Activated CD4-positive, alpha-beta T cell treated with anti-CD3 and anti-CD28 coated beads, Interleukin-2, amount 50 U/mL, for 48 hours (primary cell): ENCODE measurements at places on chromosomes 11 and 22.
A peak's percentile ranks its signal among the peaks of the same experiment; 100 is the strongest.

DNA sequence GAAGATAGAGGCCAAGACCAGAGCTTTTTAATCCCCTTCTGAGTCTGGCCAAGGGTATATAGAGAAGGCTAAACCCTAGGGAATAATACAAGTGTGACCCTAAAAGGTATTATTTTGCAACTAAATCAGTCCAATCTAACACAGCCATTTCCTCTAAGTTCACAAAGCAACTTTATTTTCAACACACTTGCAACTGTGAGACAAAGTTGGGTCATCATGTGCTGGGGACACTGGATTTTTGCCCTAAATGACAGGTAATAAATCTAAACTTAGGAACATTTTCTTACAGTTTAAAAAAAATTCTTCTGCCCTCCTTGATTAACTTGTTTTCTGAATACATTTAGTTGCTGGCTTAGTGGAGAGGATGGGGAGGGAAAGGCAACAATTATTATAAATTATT is 78.3 kb downstream of the DDIAS start:
- no peak for DNase-seq

DNA sequence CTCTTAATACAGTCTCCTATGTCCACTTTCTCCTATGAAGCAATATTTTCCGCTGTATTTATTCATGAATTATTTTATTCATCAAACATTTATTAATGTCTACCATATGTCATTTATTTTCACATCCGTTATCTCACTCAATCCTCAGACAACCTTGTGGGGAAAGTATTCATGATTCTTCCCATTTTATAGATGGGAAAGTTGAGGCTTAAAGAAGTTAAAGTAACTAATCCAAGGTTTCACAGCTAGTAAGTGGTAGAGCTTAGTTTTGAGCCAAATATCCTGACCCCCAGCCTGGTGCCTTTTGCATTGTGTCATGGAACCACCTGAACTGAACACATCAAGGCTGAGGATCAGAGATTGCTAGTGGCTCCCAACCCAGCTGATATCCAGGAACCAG is 66.6 kb downstream of the ISX start:
- DNase-seq, result no peak

GRCh38 chr11:118939953-118940598 is 14.3 kb upstream of the BCL9L start:
- DNase-seq, result peak; percentile 69

DNA sequence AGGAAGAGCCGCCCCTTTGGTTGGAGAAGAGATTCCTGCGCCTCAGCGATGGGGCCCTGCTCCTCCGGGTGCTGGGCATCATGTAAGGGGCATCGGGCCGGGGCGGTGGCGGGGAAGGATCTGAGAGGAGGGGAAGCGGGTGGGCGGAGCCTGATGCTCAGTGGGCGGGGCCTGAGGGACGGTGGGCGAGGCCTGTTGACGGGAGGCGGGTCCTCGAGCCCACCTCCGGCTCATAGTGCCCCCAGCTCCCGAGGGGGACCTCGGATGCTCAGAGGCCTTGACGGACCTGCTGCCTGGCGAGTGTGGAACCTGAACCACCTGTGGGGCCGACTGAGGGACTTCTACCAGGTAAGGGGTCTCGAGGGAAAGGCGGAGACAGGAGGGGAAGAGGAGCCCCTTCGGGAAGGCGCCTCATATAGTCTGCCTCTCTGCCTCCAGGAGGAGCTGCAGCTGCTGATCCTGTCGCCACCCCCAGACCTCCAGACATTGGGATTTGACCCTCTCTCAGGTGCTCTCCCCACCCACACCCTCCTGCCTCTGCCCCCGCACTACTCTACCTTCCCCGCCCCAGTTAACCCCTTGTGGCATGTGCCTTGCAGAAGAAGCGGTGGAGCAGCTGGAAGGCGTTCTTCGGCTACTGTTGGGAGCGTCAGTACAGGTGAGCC is 799 bp downstream of the CCDC88B start:
- peak; percentile 88 for DNase-seq

DNA sequence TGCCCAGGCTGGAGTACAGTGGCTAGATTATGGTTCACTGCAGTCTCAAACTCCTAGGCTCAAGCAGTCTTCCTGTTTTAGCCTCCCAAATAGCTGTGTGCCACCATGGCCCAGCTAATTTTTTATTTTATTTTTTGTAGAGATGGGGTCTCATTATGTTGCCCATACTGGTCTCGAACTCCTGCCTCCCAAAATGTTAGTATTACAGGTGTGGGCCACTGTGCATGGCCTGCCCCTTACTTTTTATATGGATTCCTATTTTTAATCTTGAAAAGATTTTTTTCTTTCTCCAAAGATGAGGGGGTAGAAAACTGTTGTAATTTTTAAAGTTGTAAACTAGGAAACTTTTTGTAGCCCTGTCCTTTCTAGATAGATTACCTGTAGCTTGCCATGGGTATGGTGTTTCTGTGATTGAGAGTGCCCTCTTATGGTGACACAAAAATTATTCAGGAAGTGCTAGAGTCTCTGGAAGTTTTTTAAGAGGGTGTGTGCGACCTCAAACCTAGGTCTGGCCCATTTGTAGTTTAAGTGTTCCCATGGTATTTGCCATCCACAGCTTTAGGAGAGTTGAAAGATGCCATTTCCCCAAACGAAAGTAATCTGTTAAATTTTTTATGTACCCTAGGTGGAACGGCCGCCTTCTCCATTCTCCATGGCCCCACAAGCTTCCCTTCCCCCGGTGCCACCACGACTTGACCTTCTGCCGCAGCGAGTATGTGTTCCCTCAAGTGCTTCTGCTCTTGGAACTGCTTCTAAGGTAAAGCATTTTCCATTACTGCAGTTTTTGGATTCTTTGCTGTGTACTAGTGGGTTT is 32.4 kb downstream of the MCAM start:
- no peak for DNase-seq

DNA sequence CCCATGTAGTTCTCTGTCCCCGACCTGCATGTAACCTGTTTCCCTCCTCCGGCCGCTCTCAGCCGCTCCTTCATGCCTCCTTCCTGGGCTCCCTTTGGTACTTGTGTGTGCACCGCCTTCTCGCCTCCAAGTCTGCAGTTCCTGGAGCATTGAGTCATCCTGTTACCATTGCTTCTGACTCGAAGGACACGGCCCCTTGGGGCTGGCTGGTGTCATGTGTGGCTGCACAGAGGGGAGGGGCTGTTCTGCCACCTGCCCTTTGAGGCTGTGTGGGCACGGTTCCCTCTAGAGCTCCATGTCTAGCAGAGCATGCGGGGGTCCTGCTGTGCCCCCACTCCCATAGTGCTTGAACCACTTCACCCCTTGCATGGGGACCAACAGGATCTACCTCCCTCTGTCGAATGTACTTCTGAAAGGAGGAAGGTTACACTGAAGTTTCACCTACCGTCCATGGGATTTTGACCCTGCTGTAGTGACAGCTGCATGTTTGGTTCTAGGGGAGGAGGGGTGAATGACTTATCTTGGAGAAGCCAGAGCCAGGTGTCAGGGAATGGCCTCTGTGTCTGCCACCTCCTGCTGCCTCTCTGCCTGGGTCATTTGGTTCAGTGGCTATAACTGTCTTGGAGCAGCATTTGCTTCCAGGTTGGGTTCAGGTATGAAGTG is 39.6 kb downstream of the BCR start:
- DNase-seq, result peak; percentile 79

DNA sequence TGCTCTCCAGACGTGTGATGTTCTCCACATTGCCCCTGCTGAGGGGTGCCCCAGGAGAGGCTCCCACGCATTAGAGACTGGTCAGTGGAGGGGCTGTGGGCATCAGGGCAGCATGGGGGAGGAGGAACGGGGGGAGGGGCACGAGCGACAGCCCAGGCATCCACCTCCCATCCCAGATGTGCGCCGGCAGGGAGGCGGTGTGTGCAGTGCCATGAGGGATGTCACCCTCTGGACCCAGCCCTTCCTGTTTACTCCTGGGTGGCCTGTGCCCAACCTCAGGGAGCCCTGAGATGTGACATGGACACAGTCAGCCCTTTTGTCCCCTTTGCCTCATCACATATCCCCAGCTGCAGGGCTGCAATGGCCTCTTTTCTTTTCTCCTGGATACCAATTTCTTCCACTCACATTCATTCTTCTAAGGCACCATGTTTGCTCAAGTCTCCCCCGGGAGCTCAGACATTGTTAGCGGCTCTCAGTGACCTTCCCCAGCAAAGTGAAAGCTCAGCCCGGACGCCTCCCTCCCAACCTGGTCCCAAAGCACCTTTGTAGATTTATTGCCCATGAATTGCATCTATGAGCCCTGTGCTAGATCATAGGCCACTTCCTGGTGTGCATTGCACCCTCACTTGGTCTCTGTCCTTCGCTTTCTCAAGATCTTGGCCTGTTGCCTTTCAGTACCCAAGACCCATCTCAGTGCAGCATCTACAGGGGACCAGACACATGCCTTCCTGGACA is 150.6 kb downstream of the CEP164 start:
- no peak for DNase-seq

DNA sequence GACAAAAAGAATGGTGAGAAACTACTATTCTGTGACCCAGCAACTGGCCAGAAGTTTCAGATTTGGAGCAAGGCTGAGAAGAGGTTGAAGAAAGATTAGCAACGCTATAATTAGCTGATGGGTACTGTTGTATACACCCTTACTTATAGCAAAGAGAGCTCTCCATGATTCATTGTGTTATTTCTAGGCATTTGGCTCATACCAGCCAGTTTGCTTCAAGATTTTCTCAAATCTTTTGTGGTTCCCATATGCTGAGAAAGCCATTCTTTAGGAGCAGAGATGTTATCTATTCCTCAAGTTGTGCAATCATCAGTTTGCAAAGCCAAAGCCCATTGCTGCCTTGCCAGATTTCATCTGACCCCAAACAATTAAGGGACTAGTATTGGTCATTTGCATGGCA is 179.4 kb downstream of the ETS1 start:
- no peak for DNase-seq

DNA sequence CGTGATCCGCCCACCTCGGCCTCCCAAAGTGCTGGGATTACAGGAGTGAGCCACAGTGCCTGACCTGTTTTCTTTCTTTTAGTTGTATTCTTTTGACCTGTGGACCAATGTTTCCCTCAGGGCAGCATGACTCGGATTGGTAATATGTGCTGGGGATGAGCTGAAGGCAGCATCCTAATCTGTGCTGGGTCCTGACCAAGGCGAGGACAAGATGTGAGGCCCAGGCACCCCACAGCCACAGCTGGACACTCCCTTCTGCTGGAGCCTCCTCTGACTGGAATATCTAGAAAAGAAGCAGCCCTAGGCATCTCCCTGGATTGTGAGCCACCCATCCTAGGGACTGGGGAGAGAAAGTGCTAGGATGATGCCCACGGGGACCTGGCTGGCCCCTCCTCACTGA is 105.4 kb downstream of the PDE2A start:
- no peak for DNase-seq

DNA sequence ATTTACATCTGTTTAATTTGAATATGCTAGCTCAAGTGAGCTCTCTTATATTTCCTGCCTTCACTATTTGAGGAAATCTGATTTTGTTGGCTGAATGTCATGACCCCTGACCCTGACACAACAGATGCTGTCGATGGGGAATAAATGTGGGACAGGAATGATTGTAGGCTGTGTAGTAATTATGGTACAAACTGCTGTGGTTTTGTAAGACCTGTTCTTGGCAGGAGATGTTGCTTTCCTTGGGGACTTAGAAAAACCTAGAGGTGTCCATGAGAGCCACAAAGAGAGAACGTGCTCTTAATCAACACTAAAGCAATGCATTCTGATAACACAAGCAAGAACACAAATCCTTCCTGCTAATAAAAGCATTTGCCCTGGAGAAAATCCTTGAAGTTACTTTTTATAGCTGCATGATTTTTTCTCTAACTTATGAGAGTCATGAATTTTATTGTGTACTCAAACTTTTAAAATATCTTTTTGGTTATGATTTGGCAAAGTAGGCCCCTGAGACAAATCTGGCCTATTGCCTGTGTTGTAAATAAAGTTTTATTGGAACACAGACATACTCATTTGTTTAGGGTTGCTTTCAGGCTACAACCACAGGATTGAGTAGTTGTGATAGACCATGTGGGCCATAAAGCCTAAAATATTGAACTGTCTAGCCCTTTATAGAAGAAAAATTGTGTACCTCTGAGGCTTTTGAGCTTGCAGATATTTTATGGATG is 90.2 kb downstream of the DDX10 start:
- DNase-seq, result no peak

GRCh38 chr11:5671831-5672230 is 13.0 kb downstream of the TRIM5 start:
- no peak for DNase-seq

DNA sequence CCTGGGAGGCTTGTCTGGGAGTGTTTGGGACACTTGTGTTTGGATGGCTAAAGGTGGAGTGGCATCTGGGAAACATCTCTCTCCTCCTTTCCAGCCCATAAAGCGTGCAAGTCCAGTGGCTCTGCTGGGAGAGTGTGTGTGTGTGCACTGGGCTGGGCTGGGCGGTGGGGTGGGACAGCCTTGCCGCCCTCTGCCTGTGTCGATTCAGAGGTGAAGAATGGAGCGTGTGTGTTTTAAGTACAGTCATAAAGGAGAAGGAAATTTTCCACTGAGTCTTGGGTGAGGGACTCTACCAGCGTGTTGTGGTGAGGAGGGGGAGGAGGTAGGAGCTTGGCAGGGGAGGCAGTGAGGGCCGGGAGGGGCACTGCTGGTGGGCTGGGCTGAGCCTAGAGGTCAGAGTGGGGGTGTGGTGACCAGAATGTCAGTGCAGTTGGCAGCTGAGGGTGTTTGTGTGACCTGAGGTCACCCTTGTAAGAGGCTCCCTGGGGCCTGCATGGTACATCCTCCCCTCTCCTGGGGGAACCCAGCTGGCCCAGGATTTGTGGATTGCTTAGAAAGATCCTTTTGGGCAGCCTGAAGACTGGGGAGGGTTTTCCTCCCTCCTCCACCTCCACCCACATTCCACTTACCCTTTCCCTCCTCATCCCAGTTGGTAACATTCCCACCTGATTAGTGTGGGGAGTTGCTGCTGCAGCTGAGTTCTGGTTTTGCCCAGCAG is 1.7 kb downstream of the TIMP3 start:
- no peak for DNase-seq

DNA sequence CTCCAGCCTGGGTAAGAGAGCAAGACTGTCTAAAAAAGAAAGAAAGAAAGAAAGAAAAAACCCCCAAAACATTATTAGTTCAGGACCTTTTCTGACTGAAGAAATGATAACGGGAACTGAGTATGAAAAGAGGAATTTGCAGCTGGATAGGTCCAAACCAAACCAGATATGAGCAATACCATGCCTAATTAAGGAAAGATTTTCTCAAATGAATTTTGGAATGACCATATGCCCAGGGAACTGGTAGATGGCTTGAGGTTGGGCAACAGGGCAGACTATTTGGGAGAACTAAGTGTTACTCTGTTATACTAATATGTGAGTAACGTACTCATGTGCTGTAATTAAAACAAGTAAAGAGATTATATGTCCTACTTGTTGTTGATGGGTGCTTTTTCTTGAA is 186.1 kb downstream of the TMEM135 start:
- DNase-seq, result no peak

GRCh38 chr11:125281831-125282595 is 117.5 kb downstream of the PKNOX2 start:
- no peak for DNase-seq

- no peak for DNase-seq
Measured at GRCh38 chr11:102994105-102994504, 38.6 kb upstream of the MMP13 start.

- no peak for DNase-seq
Measured at GRCh38 chr22:27105142-27106025, 448.0 kb downstream of the MIAT start.

- DNase-seq, result no peak
Measured at GRCh38 chr11:114273890-114274635, 22.1 kb upstream of the NNMT start.
